ENCODE measurements at places on chromosomes 3 and 15.

DNA sequence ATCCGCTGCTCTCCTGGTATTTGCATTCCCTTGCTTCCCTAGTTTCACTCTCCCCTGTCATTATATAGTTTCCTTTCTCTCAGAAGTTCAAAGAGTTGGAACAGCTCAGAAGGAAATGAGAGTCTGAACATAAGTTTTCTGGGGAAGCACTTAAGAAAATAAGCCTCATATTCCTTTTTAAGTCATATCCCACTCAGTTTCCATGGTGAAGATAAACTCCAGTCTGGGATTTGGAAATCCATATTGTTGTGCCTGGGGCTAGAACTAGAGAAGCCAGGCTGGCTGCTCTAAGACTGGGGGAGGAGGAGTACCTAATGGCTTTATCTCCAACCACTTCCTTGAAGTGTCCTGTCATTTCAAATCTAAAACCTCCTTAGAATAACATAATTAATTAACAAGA, 134.2 kb upstream of the ALCAM start:
- DNase-seq: no peak

DNA sequence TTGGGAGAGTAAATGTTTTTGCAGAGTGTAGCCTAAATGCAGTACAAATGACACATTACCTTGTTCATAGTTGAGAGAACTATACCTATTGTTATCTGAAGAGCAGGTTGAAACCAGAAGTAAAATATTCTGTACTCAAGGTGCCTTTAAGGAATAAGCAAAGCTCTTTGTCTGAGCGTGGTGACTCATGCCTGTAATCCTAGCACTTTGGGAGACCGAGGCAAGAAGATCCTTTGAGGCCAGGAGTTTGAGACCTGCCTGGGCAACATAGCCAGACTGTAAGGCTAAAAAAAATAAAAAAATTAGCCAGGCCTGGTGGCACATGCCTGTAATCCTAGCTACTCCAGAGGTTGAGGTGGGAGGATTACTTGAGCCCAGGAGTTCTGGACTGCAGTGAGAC, 2.2 kb upstream of the RNF13 start:
- DNase-seq: no peak

- DNase-seq: no peak
These were observed 22.5 kb downstream of the LRTM1 start for GRCh38 chr3:54905261-54905888.

DNA sequence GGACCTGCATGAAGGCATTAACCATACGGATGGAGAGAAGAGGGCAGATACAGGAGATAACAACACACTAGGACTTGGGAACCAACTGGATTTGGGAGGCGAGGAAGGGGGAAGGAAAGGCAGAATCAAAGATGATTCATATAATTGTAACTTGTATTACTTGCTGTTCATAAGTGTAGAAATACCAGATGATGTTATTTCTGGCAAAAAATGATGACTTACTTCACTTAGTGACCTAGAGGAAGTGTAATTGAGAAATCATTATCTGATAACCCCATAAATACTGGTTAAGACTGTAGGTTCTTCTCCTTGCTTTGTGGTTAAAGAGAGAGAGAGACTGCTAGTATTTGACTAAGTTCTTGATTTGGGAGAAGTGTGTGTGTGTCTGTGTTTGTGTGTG, 50.5 kb upstream of the GK5 start:
- no peak for DNase-seq

DNA sequence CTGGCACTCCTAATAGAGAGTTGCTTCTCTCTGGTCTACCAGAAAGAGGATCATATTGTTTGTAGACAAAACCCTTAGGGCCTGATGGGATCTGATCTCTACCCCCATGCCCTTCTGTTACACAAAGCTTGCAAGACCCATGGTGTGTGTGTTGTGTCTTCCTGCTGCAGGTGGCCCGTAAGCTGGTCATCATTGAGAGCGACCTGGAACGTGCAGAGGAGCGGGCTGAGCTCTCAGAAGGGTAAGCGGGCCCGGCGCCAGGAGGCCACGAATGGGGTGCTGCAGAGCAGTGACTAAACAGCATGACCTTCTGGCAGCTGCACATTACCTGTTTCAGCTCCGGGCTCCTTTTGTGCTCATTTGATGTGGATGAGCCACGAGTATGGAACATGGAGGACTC, 18.2 kb downstream of the TPM1 start:
- no peak for DNase-seq

DNA sequence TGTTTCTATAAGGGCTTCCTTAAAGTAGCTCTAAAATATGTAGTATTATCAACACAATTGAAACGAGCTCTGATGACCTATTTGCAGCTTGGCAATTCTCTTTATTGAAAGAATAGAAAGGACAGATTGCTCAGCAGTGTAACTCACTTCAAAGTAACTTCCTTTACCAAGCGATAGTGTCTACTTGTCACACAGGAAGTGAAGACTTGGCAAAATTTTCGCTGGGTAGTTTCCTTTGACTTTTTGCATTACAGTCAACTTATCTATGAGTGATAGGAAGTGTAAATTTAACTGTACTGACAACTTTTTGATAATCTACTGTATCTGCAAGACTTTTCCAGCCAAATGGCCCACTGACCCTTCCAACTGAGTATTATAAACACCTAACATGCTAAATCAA, 22.8 kb downstream of the SLC9A9 start:
- DNase-seq: no peak

DNA sequence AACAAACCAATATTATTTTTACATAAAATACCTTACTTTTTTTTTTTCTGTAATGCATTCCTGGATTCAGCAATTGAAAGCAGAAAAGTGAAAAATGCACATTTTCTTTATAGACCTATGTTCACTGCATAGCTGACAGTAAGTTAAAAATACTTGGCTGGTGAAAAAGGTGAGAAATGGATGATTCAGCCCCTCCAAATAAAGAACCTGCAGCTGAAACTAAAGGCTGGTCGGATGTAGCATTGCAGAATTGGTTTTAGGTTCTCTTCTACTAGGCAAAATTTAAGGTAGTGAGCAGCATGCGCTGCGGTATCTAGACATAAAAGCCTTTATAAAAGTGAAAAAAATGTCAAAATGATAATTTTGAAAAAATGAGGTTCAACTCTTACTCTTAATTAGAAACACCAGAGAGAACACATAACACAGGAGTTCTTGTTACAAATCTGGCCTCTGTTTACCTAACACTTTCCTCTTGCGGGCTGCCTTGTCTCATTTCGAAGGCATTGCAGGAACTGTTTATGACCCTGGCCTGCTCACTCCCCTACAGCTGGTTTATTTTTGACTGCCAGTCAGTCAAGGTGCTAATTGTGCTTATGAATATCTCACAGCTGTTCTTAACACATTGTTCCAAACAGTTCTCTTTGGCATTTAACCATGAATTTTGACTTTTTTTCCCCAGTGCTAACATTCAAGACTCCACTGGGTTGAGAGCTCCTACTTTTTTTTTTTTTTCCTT, 455.4 kb upstream of the TBL1XR1 start:
- DNase-seq: no peak
